ENCODE measurements at places on chromosomes 1 and 21.

DNA sequence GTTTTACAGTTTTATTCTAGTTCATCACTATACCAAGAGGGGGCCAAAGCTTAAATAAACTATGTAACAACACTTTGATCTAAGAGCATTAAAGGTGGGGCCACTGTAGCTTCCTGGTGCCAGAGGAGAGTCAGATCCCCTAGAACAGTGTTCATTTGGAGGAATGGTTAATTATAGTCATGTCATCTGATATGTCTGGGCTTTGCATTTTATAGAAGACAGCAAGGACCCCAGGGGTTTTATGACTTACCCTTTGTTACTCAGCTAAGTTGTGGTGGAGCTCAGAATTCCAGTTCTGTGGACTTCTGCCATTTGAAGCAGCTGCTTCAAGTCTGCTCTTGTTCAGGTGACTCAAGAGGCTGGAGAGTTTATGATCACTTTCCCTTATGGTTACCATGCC lies 16.7 kb downstream of the KDM4A start:
- DNase-seq: no peak

- no peak for DNase-seq
These were observed 29.6 kb downstream of the CLIC6 start for GRCh38 chr21:34698270-34699015.

DNA sequence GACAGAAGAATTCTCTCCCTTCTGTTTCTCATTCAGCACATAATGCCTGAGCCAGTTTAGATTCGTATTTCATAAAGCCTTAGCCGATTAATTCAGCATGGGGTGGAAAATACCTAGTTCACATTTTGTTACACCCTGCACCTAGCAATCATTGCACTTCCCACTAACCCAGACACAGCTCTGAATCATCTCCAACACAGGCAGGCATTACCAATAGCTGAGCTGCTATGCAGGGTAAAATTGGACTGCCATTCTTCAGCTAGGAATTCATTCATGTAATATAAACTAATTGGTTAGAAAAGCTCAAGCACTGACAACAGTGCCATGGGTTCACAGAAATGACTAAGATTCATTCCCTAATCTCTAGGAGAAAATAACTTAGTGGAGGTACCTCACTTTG lies 26.9 kb upstream of the NKAIN1 start:
- no peak for DNase-seq

- DNase-seq: peak; percentile 24
These were observed 402 bp upstream of the AK4 start for GRCh38 chr1:65147424-65148177.

DNA sequence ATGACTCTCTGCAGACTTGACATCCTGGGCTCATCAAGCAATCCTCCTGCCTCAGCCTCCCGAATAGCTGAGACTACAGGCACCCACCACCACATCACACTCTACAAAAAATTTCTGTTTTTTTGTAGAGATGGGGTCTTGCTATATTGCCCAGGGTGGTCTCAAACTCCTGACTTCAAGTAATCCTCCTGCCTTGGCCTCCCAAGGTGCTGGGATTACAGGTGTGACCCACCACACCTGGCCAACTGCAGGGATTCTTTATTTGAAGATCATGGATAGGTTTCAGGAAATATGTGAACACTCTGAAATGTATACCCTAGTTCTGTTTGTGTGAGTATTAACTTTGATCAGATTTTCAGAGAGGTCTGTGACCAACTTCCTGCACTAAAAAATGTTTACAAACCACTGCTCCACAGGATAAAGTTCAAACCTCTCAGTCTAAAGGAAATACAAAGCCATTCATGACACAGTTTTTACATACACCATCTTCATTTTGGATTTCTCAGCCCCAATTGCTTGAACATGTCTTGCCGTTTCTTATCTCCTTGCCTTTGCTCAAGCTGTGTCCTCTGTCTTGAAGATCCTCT lies 252.3 kb upstream of the FGGY start:
- no peak for DNase-seq

DNA sequence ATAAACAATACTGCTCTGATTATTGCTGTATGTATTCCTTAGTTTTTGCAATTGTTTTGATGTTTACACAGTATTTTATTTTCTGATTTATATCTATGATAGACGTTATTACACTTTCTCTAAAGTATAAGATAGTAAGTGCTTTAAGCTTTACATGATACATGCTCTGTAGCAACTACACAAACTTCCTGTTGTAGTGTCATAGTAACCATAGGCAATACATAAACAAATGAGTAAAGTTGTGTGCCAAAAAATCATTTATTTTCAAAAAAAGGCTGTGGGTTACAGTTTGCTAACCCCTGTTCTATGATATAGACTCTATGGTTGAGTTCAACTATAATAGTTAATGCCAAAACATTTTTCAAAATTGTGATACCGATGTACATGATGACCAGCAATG lies 1156.4 kb downstream of the AMY1C start:
- no peak for DNase-seq

- no peak for DNase-seq
These were observed 389.3 kb downstream of the OMA1 start for GRCh38 chr1:58157256-58157655.

GRCh38 chr1:178580876-178581275 lies 68.0 kb downstream of the TEX35 start:
- no peak for DNase-seq

GRCh38 chr1:200708769-200709168 lies 29.9 kb upstream of the CAMSAP2 start:
- DNase-seq: no peak

DNA sequence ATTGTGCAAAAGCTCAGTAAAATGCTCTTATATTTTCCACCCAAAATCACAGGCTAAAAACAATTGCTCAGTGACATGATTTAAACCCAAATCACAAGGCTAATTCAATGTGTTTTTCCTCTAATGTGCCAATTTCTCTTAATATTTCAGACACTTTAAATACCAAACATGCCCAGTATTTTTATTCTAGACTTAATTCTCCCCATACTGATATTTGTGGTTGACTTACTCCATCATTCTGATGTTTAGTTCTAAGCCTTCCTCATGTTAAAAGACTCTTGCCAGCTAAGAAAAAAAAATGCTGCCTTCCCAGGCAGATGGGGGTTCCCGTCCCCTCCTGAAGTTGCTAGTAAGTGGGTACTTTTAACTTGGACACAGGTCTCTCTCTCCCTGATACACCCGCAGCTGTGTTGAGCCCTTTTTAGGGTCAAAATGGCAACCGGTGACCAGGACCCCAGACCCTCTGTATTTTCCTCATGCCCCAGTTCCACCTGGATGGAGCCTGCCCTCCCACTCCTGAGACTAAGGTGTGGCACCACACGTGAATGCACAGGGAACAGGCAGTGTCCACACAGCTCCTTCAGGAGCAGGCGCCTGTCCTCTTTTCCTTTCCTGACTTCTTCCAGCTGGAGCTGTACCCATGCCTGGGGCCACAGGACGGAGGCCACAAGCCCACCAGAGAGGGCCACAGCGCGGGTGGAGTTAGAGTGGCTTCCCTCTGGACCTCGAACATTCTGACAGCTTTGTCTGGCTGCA lies 118.9 kb downstream of the RIPK4 start:
- DNase-seq: no peak

DNA sequence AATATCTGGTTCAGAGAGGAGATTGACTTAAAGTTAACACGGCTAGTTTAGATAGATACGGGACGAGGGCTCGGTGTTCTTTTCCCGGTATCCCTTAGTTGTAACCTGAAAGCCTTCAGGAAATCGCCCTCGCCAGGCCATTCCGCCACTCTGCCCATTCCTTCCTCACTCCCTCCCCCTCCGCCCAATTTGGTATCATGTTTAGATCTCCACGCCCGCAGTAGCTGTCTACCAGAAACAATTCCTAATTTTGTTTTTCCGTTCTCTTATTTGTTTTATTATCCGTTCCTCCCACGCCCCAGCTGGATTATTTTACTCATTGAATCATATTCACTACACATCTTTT lies 685 bp upstream of the VAMP4 start:
- DNase-seq: no peak

DNA sequence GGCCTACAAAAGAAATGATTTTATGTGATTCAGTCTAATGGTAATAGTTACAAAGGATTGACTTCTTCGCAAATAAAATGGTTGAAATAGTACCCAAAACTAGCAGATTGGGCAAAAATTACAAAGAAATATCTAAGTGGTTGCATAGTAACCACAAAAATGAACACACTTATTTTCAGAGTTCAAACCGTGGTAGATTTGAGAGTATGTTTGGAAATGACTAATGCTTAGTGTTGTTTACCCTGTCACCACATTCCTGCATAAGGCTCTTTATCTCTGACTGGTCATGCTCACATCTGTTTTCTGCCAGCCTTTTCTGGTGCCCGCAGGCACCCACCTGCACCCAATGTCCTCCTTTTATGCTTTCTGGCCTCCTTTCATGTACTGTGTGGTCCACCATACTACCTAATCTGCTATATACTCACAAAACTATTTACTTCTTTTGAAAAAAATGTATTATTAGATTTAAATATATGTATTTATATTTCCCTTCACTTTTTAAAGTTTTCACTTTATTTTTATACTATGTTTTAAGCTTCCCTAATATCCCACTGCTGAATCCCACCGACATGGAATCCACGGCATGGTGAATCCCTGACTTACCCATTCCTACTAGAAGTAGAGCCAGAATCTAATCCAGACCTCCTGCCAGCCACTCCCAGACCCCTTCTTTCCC lies 30.3 kb downstream of the PTPRC start:
- DNase-seq: no peak

DNA sequence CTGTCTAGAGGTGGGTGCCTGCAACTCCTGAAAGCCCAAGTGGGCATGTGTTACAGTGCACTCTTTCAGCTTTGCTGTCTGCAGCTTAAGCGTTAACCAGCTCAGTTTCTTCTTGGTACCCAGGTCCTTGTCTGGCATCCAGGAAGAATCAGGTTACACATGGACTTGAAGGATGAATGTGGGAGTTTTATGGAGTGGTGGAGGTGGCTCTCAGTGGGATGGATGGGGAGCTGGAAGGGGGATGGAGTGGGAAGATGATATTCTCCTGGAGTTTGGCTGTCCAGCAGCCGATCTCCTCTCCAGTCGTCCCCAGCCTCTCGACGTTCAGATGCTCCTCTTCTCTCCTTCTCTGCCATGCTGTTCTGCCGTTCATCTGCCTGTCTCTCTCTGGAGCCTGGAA lies 9.4 kb downstream of the METTL18 start:
- no peak for DNase-seq

DNA sequence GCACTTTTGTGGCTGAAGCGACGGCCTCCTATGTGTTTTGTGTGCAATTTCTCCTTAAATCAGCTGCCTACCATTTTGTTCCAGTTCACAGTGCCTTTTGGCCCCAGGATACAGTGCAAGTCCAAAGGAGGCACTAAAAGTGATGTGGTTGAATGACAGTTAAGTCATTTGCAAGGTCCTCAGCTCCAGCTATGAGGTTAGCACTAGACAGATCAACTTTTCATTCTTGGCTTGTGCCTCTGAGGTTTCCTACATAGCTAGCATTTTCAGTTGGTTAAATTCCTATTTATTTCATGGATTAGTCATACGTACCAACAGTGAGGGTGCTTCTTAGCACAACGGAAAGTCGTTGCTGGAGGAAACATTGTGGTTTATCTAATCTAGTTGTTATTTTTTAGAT lies 59.3 kb upstream of the NTPCR start:
- DNase-seq: no peak

GRCh38 chr1:93817819-93818569 lies 61.0 kb downstream of the DNTTIP2 start:
- no peak for DNase-seq

DNA sequence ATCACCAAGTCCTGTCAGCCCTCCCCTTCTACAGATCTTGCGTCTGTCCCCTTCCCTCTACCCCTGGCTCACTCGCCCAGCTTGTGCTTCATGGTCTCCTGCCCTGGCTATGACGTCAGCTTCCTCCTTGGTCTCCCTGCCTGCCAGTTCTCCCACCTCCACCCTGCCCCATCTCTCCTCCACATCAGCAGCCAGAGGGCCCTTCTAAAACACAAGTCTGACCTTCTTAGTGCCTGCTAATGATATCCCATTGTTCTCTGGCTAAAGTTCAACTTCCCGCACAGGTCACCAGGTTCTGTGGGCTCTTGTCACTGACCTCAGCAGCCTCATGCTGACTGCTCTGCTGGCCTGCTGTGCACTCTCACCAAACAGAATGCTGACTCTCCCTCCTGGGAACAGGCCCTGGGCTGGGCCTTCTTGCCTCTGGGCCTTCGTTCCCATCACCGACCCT lies 24.7 kb upstream of the MYCL start:
- no peak for DNase-seq

DNA sequence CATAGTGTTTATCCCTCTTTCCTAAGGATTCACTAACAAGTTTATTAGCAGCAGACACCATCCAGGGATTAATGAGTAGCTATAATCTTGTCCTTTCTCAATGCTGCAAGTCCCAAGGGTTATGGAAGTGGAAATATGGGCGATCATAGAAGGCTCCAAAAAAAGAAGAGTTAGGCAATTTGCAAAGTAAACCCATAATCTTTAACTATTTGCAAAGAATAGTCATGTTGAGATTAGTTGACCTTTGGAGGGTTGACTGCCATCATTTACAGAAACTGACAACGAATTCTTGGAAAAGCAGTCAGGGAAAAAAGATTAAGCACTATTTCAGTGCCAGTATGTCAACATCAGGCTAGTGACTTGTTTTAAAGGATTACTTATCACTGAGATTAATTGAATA lies 169.9 kb downstream of the KCNT2 start:
- DNase-seq: no peak

- no peak for DNase-seq
These were observed 182.7 kb upstream of the VAMP3 start for GRCh38 chr1:7588457-7588827.

DNA sequence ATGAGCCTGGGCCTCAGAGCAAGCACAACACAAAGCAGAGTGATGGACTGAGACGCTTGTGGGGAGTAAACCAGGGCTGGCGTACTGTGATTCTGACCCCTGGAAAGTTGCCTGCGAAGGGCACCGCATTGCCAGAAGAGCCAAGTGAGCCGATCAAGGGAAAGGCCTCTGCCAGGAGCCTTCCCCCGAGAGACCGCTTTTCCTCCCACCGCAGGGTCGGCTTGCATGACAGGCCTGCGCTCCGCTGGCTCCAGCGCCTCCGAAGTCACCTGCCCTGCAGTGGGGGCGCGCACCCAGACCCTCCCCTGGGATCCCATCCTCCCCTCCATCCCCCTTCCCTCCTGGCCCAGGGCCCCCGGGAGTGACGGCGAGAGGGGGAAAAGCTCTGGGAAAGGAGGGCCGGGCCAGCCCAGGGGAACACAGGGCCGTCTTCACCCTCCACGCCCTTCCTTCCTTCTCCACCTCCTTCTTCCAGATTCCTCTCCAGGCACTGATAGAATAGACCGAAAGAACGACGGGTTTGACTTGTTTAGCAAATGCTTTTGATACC lies 165.0 kb downstream of the TRIM33 start:
- DNase-seq: no peak

- DNase-seq: no peak
These were observed 259.2 kb downstream of the FMN2 start for GRCh38 chr1:240350910-240351331.

All from memory B cell (primary cell).